NCI-H526 (cell line): ENCODE measurements at places on chromosomes 4 and X.

GRCh38 chr4:185792384-185793115, 19.4 kb downstream of the SORBS2 start:
- DNase-seq: no peak

GRCh38 chr4:38526412-38526811, 137.6 kb upstream of the KLF3 start:
- peak; percentile 11 for DNase-seq

DNA sequence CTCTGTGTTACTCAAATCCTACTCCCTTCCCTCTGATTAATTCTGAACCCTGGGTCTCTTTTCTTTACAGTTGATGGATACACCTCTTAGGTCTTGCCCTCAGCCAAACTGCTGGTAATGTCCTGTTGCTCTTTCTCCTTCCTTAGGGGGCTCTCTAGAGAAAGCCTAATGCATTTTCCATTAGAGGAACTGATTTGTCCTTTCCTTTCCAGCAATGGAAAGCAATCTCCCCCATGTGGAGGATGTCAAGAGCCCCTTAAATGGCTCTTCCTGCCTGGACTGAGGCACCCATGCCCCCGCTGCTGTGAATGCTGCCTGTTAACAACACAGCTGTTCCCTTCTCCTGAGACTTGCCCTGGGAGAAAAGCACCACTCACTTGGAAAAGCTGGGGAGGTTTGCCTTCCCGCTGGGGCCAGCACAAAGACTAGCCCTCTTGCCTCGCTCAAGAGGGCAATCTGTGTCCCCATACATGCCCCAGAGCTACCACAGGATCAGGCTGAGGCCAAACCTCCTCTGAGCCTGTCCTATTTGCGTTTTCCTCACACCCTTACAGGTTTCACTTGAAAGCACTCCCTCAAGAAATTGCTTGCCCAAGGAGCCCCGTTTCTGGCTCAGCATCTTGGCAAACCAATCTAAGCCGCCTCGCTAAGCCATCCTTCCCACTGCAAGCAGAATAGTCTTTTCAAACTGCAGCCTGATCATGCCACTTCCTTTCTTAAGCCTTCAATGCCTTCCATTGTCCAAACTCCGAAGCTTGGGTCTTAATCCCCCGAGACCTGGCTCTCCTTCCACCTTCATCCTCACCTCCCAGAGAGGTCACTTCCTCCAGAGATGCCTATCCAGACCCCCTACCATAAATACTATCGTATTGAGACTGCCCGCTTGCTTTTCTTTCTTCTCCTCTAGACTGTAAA, 23.2 kb upstream of the SMIM20 start:
- DNase-seq: no peak

- no peak for DNase-seq
Measured at GRCh38 chr4:141771889-141772830, 135.8 kb downstream of the IL15 start.

- DNase-seq: peak; percentile 17
Measured at GRCh38 chr4:152485726-152486276, 50.1 kb downstream of the FBXW7 start.
